Subcutaneous preadipocyte (primary cell): ENCODE measurements at places on chromosomes 16 and 17. TPM values are rescaled to one million over a fixed set of nuclear protein-coding genes. Genes with fewer than 3 reads are reported as not detected.

The ALOX12 gene
- total RNA-seq: not detected in 2 replicates

The GLP2R gene
- not detected in 2 replicates for total RNA-seq

The HIGD1B gene
- total RNA-seq: not detected in 2 replicates

The TAC4 gene
- not detected in 2 replicates for total RNA-seq

The SPNS3 gene
- total RNA-seq: not detected in 2 replicates

The EVPLL gene
- not detected in 2 replicates for total RNA-seq

The CCT6B gene
- total RNA-seq: 0.37 and 0.78 TPM in 2 replicates

The EARS2 gene
- 37.8 and 39.3 TPM in 2 replicates for total RNA-seq

The ATP6V0A1 gene
- total RNA-seq: 59.9 and 60.8 TPM in 2 replicates

The HOXB9 gene
- total RNA-seq: 0.37 TPM in 1 of 2 replicates, not detected in the other

The KRTAP16-1 gene
- not detected in 2 replicates for total RNA-seq

The TMEM238L gene
- not detected in 2 replicates for total RNA-seq

The PRR11 gene
- total RNA-seq: 23.9 and 49.2 TPM in 2 replicates

The CFAP97D1 gene
- total RNA-seq: under 0.01 TPM in 2 replicates

The IGSF6 gene
- total RNA-seq: not detected in 2 replicates

The PPY gene
- not detected in 2 replicates for total RNA-seq

The RND2 gene
- under 0.01 and 0.39 TPM in 2 replicates for total RNA-seq

The SOX9 gene
- total RNA-seq: 0.37 and 1.6 TPM in 2 replicates

The NPIPB9 gene
- 2.2 and 2.7 TPM in 2 replicates for total RNA-seq

The KRTAP17-1 gene
- not detected in 2 replicates for total RNA-seq

The EVPL gene
- total RNA-seq: not detected in 2 replicates

The SOX8 gene
- under 0.01 and 0.78 TPM in 2 replicates for total RNA-seq
